Endothelial cell (in vitro differentiated cells): ENCODE measurements at places on chromosomes 12 and 14.

GRCh38 chr14:59849411-59850130, 21.0 kb downstream of the RTN1 start:
- DNase-seq, result no peak

DNA sequence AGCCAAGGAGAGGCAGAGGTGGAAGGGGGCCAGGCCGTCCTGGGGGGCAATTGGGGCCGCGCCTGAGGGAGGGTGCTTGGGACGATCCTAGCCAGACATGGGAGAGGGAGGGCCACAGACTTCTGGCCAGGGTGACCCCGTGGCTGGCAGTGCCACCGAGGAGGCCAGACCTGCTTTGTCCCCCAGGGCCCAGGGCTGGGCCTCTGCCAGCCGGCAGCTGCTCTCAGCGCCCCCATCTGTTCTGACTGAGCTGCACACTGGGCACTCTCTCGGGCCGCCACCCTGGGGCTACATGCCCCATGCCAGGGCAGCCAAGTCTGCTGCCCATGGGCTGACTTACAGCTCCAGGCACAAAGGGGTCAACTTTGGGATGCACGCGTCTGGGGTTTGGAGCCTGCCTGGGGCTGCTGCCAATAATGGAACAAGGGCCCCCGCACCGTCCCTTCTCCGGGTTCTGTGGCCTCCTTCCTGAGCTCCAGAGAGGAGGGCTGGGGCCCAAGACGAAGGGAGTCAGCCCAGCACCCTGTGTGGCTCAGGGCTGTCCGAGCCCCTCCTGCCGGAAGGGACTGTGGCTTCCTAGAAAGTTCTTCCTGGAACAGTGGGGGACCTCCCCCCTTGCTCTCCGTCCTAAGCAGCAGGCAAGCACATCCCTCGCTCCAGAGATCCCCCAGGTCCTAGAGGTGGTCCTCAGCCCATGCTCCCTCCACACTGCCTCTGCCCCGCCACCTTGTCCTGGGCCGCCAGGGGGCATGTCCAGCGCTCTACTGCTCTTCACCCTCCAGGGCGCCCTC, 1.1 kb downstream of the ADSS1 start:
- peak; percentile 50 for DNase-seq

- DNase-seq, result no peak
Observed at GRCh38 chr12:42756841-42757623, 167.5 kb upstream of the PRICKLE1 start.

GRCh38 chr14:95700221-95700976, 13.5 kb downstream of the TCL1A start:
- DNase-seq, result no peak

DNA sequence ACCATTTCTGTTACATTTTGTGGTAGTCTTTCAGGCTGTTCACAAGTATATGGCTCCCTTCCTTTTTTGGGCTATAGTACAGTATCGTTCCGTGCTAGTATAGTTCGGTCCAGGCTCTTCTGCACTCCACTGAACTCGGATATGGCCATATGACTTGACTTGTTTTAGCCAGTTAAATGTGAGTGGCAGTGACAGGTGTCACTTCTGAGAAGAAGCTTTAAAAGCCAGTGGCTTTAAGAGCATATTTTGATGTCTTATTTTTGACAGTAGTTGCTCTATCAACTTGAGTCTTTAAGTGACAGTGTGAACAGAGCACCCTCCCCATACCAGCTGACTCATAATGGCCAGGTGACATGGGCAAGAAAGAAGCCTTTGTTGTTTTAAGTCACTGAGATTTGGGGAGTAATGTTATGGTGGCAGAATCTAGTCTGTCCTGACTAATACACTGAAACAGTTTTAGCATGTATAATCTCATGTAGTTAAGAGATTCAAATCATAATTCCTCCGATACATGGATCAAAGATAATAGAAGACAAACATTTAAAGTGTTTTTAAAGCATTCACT, 64.6 kb downstream of the ANO4 start:
- no peak for DNase-seq

DNA sequence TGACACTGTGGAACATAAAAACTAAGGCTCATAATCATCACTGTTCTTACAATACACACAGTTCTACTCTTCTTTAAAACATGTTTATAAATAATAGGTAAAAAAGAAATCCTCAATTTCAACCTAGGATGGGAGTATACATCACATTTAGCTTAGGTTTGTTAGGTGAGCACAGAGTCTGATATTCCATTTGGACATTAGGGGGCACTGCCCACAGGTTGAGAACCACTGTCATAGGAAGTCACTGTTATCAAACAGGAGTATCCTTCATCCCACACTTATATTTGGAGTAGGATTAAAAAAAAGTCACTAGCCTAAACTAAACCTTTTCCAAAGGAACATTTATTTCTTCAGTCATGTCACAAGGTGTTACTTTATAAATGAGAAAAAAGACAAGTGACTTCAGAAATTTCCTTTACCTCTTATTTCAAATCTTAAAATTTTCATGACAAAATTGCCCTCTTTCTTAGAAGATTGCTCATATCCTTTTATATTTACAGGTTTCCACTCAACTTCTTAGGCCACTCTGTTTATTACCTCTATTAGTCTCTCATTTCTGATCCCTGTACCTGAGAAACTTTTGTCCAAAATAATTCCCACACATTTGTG, 240.6 kb downstream of the CPNE8 start:
- DNase-seq, result peak; percentile 12
